ENCODE measurements at places on chromosomes 11 and 22.

GRCh38 chr22:46069521-46070214 lies 80.7 kb upstream of the PPARA start:
- DNase-seq: peak; percentile 94

- DNase-seq: no peak
Observed at GRCh38 chr11:120973501-120973900, 50.4 kb upstream of the TBCEL start.

DNA sequence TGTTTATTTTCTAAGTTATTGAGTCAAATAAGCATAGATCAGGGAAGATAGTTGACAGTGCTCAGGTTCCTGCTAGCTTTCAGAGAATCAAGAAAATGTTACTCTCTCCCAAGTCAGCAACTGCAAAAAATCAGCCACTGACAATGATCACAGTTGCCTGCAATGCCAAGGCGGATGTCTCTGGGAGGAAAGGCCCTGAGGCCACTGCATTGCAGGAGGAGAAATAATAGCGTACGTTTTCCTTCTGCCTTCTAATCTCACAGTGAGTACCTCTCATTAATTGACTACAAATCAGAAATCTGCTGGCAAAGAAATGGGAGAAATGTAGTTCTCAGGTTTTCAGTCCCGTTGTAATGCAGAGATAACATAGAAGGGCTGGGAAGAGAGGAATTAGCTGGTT lies 54.0 kb upstream of the SPON1 start:
- DNase-seq: no peak

DNA sequence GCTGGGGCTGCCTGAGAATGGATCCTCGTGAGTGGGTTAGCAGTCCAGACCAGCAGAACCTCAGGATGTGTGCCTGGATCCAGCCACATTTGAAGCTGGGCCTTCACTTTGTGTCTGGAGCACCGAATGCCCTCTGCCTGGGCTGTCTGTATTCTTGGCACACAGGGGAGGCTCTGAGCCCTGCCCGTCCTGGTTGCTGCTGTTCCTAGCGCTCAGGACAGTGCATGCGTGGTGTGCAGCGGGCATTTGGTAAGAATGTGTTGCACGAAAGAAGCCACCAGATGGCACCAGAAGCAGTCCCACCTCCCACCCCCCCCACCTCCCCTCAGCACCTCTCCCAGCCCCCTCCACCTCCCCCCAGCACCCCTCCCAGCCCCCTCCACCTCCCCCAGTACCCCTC lies 4.1 kb upstream of the MAPK11 start:
- DNase-seq: peak; percentile 44

- DNase-seq: no peak
Observed at GRCh38 chr11:124629961-124630360, 7.3 kb downstream of the TBRG1 start.

GRCh38 chr22:38715176-38715764 lies 9.5 kb downstream of the GTPBP1 start:
- no peak for DNase-seq

Measured in H4 (cell line).